ENCODE measurements at places on chromosomes 4 and X.

DNA sequence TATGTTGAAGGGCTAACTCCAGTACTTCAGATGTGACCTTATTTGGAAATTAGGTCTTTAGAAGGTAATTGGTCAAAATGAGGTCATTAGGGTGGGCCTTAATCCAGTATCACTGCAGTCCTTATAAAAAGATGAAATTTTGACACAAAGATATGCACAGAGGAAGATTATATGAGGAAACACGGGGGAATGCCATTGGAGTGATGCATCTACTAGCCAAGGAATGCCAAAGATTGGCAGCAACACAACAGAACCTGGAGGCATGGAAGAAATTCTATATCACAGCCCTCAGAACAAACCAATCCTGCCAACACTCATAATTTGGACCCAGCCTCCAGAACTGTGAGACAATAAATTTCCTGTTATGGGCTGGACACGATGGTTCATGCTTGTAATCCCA lies 17.6 kb downstream of the TRIM61 start:
- no peak for DNase-seq

DNA sequence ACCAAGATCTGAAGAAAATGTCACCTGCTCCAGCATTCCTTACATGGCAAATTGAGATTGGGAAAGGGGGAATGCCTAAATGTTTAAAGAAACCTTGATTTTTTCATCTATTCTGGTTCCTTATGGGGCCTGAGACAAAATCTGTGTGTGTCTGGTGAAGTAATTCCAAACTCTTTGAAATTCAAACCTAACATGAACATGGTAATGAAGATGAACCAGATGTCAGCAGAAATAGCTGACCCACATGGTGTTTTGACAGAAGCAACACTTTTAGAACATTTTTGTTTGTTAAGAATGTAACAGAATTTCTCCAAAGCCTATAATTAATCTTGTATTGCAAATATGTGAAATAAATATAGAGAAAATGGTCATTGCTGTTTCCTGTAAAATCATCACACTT lies 133.0 kb downstream of the PARM1 start:
- DNase-seq, result no peak

- DNase-seq, result no peak
Measured at GRCh38 chr4:94527556-94528233, 76.0 kb downstream of the PDLIM5 start.

DNA sequence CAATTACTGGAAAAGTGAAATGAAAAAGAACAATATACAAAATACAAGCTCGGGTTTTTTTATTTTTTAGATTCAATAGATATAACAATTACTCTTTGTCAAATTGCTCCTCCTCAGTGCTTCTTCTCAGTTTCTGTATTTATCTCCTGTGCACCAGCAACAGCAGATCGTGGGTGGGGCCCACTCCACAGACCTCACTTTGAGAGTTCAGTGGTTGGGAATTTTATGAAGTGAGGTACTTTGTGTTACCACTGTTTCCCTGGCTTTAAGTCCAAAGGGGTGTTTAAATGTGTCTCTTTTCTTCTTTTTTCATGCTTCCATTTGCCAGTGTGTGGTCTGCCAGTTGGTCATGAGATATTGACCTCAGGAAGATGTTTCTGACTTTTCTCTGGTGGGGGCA lies 54.4 kb downstream of the KIT start:
- no peak for DNase-seq
